ENCODE measurements at places on chromosomes 4 and X.

DNA sequence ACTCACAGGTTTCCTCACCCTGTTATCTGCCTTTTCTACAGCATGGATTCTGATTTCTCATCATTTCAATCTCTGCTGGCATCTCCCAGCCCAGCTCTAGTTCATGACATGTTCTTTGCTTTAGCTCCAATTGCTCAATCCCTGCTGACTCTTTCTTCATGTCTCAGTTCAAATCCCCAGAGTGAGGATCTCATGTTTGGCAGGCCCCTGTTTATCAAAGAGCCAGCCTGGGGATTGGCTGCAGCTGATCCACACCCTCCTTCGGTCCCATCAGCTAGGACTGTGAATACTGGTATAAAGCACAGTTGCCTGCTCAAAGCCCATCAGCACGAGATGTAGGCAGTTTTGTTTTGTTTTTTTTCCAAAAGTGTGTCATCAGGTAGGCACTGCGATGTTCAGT is 14.4 kb upstream of the CC2D2A start:
- no peak for DNase-seq

DNA sequence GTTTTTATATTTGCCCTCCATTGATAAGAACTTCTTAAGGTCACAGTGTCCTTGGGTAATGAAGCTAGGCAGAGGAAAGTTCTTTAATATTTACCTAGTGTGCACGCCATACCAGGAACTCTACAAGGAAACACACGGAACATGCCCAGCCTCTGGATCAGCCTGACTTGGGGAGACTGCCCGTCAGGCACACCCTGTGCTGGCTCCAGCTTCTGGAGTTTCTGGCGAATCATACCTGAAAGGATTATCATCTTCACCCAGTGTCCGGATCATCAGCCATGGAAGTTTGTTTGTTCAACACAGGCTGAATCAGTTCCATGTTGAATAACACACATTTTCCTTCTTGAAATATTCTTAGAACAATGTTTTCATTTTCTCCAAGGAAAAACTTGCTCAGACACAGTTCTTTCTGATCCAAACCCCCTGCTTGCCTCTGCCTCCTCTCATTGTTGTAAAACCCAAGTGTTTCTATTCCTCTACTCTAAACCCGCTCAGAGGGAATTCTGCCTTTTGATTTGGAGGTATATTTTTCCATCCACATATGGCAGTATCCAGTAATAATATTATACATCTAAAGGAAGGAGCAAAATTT is 176.7 kb downstream of the SHROOM3 start:
- no peak for DNase-seq

GRCh38 chrX:95884186-95884585 is 800.5 kb upstream of the DIAPH2 start:
- no peak for DNase-seq

DNA sequence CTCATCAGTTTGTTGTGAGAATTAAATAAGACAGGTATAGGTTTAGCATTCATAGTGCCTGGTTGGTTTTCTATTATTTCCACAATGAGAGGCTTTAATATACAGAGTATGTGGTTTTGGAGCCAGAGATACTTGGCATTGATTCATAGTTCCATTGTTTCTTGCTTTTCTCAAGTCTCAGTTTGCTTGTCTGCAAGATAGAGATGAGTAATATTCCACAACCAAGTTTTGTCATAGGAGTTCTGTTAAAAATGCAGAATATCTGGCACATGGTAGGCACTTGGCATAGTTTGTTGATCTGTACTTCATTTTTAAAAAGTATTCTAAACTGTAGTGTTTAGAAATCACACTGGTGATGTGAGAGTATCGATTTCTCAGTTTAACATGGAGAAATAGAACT is 37.5 kb upstream of the EDA2R start:
- DNase-seq, result no peak

- DNase-seq, result no peak
Observed at GRCh38 chr4:10587697-10588096, 96.9 kb downstream of the CLNK start.
